ENCODE measurements at places on chromosomes 13 and 19.

DNA sequence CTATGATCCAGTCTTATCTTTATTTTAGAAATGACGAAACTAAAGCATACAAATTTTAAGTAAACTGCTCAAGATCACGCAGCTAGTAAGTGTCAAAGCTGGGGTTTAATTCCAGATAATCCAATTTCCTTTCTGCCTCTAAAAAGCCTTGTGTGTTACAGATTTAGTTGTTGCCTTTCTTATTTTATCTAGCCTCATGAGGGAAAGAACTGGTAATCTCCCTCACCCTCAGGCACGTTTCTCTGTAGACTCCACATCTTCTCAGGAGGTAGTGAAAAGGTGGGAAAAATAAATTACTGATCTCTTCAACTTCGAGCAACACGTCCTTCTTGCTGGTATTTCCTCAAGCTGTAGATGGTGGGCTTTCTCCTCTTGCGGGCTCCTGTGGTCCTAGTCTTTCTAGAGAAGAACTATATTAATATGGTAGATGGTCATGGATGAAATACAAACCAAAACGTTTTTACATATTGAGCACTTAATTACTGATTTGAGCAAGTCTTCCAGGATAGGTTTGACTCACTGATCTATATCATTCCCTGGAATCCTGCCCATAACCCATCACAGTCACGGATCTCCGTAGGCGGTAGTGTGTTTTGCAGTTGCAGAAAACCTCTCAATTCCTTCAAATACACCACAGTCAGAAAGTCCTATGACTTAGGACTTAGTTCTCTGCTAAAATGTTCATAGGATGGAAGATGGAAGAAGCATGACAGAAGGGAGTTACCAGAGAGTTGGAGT is 519.5 kb downstream of the DCT start:
- no peak for DNase-seq

- DNase-seq = no peak
Measured at GRCh38 chr19:18649371-18650020, 12.7 kb downstream of the KLHL26 start.

DNA sequence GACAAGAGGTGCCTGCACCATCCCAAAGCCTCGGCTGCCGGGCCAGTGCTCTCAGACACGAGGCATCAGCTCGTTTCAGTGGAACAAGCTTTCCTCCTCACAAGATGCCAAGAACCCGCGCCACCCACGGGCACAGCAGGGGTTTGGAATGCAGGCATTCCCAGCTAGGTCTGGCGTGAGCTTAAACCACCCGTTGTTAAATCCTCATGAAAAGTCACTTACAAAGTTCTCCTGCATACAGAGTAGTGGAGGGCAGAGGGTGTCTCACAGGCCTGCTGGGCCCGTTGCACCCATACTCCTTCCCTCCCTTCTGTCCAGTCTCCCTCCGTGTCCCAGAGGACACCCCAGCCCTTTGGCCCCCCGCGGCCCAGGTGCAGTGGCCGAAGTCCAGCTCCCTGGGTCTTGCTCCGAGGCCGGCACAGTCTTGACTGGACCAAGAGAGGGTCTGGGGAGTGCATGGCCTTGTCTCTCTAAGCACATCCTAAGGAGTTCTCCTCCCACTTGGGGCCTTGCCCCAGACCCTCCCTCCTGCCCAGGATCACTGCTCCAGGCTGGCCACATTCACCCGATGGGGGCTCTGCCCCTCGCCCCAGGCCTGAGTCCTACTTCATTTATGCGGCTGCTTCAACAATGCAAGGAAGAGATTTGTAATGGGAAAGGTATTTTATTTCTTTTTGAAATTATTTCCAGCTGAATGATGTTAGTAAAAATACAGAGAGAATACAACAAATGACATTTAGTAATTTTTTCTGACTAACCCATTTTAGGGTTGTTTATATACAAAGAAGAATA is 35.2 kb upstream of the GRTP1 start:
- no peak for DNase-seq

GRCh38 chr19:11136400-11137101 is 19.0 kb downstream of the SPC24 start:
- DNase-seq = no peak

DNA sequence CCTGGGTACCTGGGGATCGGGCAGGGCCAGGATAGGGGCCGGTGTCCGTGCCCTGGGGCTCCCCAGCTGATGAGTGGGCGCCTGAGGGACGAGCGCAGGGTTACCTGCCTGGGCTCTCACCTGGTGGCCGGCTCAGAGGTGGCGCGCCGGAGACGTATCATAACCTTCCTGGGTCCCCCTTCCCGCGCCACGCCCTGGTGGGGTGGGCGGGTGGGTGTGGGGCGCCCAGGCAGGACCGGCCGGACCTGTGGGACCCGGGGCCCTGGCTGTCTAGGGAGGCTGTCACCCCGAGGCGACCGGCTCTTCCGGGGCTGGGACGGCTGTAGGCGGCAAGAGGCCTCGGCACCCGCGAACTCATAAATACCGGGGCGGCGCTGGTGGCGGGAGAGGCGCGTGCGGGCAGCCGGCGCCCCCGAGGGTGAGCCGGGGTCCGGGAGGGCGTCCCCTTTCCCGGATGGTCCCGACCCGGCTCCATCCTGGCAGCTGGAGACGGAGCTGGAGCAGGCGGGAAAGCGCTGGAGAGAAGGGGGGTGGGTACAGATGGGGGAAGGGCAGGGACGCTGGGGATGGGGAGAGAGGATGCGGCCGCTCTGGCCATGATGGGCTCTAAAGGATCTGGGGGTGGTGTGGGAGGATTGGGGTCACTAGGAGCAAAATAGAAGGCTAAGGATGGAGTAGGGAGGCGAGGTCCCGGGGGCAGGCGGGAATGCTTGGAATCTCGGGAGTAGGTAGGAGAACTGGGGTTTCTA is at the start of gene ACP7:
TSS of gene ACP7 (plus strand) at position 386 of the 749 bp plus-strand sequence. CDS start 902 bp downstream, outside the sequence.
- DNase-seq = no peak

GRCh38 chr19:38597075-38597474 is 20.7 kb downstream of the MAP4K1 start:
- no peak for DNase-seq

GRCh38 chr19:38247734-38248268 is 8.4 kb downstream of the PPP1R14A start:
- DNase-seq = no peak

- no peak for DNase-seq
Measured at GRCh38 chr13:100357764-100358163, 230.8 kb downstream of the GGACT start.

DNA sequence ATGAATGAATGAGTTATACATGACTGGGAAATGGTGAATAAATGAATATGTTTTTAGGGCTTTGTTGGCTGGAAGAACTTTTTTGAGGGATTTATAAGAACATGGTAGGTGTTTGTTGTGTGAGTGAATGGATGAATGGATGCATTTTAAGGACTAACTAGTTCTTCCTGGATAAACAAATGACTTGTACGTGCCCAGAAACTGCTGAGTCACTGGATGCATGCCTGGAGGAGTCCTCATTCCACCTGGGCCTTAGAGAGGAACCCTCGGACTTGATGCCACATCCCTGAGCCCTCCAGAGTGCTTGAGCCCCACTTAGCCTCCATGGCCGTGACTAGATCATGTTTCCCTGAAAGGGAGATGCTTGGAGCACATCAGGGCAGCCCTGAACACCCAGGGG is 153.4 kb downstream of the DPF1 start:
- DNase-seq = no peak

- DNase-seq = peak; percentile 77
Measured at GRCh38 chr19:1252821-1253513, 4.6 kb downstream of the MIDN start.
